ENCODE measurements at places on chromosomes 1 and 21. TPM values are rescaled to one million over a fixed set of nuclear protein-coding genes. Genes with fewer than 3 reads are reported as not detected.

DNA sequence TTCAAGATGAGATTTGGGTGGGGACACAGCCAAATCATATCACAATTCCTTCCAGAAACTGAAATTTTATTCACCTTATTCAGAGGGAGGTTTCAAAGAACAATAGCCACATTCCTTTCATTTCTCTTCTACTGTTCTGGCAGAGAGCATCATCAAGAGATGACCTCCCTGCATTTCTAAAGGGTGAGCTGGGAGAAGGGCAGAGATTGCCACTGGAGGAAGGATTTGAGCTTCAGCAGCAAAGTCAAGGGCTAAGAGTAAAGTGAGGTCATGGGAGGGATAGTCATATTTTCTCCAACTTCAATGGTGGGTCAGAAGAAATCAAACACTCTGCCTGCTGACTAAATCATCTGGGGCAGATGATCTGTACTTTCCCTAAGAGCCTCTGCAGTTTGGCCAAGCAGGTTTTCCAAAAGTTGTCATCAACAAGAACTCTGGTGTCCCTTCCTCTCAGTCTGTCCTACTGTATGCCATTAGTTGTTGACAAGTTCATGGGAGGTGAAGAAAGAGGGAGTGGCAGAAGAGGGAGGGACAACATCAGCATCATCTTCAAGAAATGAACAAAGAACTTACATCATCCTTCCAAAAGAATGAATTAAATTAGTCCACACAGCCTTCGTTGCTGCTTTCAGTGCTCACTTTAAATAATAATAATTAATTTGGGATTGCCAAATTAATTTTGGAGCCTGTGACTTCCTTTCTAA, 298.3 kb downstream of the ASTN1 start:
- DNase-seq: no peak

The DIO1 gene
- polyA plus RNA-seq: 5.1 TPM

DNA sequence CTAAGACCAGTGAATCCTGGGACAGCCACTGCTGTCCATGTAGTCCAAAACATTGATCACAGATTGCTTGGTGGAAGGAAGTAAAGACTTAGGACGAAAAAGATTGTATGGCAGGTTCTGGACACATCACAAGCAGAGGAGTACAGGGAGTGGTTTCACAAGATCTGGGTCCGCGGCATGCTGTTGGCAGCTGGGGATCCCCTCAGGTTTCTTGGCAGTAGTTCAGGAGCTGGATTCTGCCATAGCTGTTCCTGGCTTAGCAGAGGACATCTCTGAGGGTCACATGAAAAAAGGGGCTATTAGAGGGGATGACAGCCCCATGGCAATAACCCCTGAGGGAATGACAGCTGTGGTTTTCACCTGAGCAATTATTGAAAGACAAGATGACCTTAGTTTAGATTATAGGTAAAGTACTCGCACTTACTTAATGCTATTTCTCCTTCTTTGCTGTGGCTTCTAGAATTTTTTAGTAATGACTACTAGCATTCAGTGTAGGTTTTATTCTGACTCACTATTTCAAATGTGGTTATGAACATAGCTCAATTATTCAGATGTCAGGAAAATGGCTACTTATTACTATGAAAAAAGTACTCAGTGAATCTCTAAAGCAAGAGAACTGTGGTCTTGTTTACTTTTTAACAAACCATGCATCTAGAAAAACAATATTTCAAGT, 8.2 kb downstream of the KRTAP27-1 start:
- DNase-seq: no peak

GRCh38 chr1:35569936-35570335, 3.2 kb upstream of the TFAP2E start:
- DNase-seq: no peak

DNA sequence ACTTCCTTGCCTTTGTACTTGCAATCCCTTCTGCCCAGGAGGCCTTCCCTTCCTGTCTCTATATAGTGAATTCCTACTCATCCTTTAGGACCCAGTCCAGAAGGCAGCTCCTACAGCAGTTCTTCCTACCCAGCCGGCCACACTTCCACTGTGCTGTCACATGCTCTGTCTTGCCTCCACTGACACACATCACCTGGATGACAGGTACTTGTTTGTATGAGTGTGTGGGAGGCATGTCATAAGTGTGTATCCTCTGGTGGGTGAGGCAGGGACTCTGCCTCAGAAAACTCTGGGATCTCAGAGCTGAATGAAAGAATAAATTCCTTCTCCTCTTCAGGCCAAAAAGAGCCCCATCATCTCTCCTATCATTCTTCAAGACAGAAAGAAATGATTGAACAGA, 5.1 kb upstream of the OSCP1 start:
- DNase-seq: no peak

GRCh38 chr21:33125680-33126375, 55.9 kb downstream of the OLIG1 start:
- no peak for DNase-seq

DNA sequence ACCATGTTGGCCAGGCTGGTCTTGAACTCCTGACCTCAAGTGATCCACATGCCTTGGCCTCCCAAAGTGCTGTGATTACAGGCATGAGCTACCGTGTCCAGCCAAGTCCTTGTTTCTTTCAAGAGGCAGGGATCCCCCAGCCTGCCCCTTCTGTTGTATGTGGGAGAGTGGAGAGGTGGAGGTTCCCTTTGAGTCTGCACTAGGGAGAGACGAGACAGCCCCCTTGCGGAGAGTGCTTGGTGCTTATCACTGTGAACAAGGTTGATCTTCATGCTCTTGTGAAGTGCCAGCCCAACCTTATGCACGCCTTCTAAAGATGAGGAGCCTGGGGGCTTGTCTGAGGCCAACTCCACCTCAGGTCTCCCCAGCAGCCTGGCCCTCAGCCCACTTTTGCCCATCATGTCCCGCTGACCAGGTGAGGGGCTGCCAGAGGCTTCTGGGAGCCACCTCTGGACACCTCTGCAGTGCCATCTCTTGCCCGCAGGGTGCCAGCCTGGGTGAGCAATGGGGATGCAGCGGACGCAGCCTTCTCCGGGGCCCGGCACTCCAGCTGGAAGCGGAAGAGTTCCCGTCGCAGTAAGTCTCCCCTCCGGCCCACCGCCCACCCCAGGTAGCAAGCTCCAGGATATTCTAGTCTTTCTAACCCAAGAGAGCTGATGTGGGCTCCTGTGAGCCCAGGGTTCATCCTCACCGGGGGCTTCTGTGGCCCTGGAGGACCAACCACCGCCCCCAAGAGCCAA, 62.3 kb downstream of the ARHGEF10L start:
- no peak for DNase-seq

The KCNC4 gene
- polyA plus RNA-seq: 4.7 TPM

The SSX2IP gene
- 39.3 TPM for polyA plus RNA-seq
